ENCODE measurements at places on chromosomes 1 and 21.

GRCh38 chr21:33980276-33980916, 64.8 kb upstream of the ATP5PO start:
- DNase-seq = no peak

- DNase-seq = no peak
Measured at GRCh38 chr1:156696755-156697154, 8.6 kb downstream of the CRABP2 start.

DNA sequence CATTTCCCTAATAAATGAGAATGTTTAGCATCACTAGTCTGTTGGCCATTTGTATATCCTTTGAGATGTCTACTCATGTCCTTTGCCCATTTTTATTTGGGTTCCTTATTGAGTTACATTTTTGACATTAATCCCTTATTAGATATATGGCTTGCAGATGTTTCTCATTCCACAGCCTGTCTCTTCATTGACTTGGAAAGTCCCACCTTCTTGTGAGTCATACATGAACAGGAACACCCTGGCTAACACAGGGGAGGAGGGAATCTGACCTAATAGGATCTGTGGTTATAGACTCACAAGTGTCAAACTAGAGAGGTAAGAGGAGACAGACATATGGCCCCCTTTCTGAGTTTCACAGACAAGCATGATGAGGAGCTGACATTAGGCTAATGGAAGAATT, 11.5 kb downstream of the ZP4 start:
- no peak for DNase-seq

DNA sequence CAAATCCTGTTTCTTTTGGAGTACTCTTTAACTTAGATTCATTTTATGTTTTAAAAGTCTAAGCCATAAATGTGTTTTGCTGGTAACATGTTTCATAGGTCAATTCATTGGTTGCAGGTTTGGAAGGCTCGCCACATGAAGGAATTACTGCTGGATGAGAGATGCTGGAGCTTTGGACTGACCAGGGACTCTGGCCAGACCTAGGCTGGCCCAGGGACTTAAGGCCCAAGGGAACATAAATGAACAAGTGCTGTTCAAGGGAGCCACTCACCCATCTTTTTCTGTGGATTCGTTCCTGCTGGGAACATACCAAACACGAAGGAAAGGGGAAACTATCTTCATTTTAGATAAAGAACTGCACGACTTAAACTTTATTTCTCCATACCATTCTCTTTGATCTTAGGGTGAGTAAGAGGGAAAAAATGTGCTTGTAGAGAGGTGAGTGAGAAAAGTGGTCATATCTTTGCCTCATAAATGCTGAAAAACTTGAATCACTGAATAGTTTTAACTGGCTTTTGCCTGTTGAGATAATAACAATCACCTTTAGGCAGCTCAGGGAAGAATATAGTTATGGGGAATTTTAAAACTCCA, 15.3 kb upstream of the SHCBP1L start:
- no peak for DNase-seq

DNA sequence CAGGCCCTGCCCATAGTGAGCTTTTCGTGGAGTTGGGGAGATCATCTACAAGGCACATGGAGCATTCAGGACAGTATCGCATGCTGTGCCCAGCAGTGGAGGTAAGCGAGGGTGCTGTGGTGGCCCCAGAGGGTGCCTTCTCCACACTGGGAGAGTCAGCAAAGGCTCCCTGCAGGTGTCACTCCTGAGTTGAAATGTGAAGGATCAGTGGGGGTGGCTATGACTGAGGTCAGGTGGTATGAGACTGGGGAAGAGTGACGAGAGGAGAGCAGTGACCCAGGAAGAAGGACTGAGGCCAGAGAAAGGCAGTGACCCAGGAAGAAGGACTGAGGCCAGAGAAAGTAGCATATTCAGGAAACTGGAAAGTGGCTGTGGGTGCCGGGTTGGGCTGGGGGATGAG, 53.0 kb downstream of the SPAG17 start:
- no peak for DNase-seq

- no peak for DNase-seq
Measured at GRCh38 chr21:26195708-26196107, 25.1 kb upstream of the APP start.

DNA sequence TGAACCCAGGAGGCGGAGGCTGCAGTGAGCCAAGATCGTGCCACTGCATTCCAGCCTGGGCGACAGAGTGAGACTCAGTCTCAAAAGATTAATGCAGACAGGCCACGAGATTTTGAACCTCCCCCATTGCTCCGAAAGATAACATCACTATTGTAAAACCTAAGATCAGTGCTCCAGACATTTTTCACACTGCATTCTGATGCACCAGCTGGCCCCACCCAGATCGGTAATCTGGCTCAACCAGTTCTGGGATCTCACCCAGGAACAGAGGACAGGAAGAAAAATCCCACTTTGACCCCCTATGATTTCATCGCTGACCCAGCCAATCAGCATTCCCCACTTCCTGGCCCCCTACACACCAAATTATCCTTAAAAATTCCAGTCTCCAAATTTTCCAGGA, 10.7 kb upstream of the CSRP1 start:
- DNase-seq = no peak

DNA sequence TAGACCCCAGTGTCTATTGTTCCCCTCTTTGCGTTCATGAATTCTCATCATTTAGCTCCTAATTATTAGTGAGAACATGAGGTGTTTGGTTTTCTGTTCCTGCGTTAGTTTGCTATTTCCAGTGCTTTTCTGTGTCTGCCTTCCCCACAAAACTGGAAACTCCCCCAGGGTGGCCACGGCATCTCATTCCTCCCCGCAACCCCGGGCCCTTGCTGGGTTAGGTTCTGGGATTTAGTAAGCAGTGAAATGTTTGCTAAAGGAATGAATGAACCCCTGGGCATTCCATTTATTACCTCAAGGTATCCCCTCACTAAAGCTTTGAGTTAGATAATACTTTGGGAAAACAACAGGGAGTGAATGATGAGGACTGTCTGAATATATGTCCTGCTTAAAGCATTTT, 142.9 kb downstream of the GLUL start:
- no peak for DNase-seq

DNA sequence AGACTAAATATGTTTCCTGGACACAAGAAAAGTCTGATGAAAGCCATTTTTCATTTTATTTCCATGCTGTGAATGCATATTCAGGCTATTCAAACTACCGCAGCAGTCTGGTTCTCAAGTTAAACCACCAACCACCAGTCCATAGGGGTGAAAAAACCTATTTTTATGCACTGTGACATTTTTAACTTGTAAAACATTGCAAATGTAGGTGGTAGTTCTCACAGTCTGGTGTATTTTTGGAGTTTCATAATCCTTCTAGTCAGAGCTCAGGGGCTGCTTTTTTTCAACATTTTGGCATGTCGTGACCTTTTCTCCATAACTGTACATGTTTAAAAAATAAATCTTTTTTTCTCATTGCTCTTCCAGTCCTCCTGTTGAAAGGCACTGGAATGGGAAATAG, 907.6 kb upstream of the ADGRL2 start:
- no peak for DNase-seq

GRCh38 chr1:85373378-85373708, 91.6 kb downstream of the DDAH1 start:
- DNase-seq = no peak

DNA sequence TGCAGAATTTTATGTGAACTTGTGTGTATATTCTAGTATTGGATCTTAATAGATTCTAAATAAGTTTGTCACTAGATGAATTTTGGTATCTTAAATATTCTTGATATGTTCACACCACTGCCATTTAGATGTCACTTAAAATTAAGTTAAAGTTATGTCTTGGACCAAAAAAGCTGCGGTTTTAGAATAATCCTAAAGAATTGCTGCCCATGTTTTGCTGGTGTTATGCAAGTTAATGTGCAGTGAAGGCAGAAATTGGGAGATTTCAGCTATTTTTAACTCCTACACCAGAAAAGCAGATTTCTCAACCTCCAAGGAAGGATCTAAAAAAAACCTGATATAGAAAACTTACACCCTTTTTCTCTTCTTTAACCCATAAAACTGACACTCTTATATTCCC, 757 bp downstream of the ACADM start:
- DNase-seq = no peak

GRCh38 chr1:228155596-228156514, 6.1 kb downstream of the GJC2 start:
- no peak for DNase-seq

GRCh38 chr1:97791251-97791650, 129.6 kb downstream of the DPYD start:
- no peak for DNase-seq
